IPS DF 6.9 (cell line): ENCODE measurements at places on chromosomes 3 and 15.
A peak's percentile ranks its signal among the peaks of the same experiment; 100 is the strongest.

GRCh38 chr3:179558742-179559364, 3.9 kb upstream of the ACTL6A start:
- H3K36me3 ChIP-seq = no peaks in the 10 kb centered on the region
- H3K4me3 ChIP-seq = no peak overlapping the region
- H3K27me3 ChIP-seq = no peaks in the 10 kb centered on the region
- no peaks in the 10 kb centered on the region for H3K4me1 ChIP-seq

GRCh38 chr3:150407808-150408220, 284 bp upstream of the TSC22D2 start:
- H3K36me3 ChIP-seq = no peaks in the 10 kb centered on the region
- H3K4me3 ChIP-seq = peak overlapping the region; percentile 46; the same call in 1 of the 2 replicates
- DNase-seq = no peak
- H3K27me3 ChIP-seq = no peaks in the 10 kb centered on the region

DNA sequence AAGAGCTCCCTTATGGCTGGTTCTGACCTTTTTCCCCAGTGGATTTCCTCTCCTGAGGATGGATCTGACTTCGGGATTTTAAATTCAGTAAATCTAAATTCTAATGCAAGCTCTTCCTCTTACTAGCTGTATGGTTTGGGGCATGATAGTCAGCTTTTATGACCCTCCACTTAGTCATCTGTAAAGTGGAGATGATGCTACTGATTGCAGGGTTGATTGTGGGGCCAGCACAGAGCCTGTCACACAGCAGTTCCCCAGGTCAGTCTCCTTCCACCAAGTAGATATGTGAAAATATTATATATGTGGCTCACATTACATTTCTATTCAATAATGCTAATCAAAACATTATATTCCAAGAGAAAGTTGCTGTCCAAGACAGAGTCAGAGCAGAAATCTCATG, 141.3 kb upstream of the UBE2E1 start:
- H3K27ac ChIP-seq = no peak overlapping the region
- DNase-seq = no peak
- no peak overlapping the region for H3K4me3 ChIP-seq
- H3K27me3 ChIP-seq = no peaks in the 10 kb centered on the region

DNA sequence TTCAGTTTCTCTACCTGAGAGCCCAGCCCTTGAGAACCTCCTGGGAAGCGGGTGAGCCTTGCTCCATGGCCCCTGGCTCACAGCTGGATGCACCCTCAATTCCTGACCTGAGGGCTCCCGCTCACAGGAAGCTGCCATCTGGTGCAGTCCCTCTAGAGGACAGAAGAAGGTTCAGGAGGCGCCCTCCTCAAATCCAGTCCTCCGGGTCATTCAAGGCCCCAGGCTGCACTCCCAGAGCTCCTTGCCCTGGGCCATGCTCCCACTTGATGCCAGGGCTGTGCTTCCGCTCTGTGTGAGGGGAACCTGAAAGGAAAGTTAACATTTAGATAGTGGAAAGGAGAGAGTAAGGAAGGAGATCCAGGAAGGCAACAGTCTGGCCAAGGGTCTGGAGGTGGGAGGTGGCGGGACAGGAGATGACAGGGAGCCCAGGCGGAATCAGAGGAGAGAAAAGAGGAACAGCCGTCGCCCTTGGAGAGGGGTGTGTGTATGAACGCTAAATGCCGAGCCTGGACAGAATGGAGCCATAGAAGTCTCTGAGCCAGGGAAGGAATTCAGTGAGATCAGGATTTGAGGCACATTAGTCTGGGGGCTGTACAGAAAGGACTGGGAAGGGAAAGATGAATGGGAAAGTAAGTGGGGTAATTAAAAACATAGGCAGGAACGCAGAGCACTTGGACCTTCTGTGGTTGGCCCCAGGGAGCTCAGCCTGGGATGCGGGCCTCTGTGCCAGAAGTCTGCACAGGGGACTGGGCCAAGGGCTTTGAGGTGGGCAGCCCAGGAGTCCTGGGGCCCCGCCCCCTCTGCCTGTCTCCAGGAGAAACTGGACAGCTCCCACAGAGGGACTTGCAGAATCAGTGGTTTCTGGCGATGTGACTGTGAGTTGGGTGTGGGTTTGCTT, 26.1 kb downstream of the TBC1D21 start:
- DNase-seq = no peak
- H3K4me1 ChIP-seq = no peaks in the 10 kb centered on the region
- no peak overlapping the region for H3K27ac ChIP-seq
- H3K27me3 ChIP-seq = no peaks in the 10 kb centered on the region
- H3K36me3 ChIP-seq = no peaks in the 10 kb centered on the region
- H3K4me3 ChIP-seq = no peak overlapping the region

DNA sequence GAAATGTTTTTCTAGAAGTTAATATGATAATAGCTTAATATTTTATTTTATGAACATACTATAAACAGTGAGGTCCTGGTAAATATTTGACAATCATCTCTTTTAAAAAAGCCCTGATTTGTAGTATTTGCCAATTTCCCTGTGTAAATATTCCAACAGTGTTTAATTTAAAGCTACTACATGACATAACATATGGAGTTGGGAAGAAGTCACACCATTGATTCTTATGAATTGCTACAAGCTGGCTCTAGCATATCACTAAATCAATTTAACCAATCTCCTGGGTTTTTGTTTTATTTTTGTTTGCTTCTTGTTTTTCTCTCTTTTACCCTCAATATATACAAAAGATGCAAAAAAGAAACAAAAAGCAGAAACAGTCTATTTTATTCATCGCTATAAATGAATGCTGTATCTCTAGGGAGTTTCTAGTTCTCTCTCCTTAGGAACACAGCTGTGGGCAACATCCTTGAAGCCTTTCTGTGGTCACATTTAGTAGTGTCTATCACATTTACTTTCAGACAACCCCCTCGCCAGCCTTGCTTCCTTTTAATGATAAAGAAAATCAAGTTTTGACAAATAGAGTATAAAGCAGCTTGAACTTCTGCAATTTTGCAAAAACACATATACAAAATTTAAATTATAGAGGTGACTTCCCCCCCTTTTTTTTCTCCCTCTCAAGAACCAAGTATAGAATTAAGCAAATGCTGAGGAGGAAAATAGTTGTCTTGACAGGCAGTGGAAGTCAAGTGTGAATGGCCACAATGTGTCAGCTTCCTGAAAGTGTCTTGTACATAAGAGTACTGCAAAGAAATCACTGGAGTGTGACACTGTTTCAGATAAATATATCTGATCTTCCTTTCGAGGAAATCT, 21.4 kb downstream of the CCR1 start:
- DNase-seq = no peak
- no peaks in the 10 kb centered on the region for H3K4me1 ChIP-seq

DNA sequence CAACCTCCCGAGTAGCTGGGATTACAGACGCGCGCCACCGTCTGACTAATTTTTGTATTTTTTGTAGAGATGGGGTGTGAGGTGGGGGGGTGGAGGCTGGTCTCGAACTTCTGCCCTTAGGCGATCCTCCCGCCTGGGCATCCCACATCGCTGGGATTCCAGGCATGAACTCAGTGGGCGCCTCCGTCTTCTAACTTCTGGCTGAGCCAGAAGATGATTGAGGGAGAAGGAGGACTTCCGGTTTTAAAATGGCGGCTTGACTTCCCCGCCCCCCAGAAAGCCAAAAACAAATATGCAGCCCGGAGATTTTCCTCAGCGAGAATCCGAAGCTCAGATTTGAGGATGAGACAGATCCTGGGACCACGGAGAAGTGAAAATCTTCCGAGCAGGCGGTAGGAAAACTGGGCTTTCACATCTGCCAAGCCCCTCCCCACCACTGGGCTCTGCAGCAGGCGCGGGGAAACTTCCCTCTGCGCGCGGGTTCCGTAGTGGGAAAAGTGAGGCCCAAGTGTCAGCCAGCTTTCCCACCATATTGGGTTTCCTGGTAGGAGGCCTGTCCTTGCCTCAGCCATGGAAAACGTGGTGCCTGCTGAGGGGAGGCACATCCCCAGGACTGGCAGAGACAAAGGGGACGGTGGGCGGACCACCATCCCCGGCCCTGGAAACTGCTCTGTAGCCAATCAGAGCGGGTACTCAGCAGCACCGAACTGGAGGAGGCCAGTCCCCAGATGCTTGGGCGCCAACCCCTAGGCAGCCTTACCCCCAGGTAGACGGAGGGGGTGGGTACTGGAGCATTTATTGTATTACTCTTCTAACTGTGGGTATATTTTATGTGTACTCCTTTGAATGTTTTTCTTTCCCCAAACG, 17.3 kb downstream of the CHST14 start:
- no peaks in the 10 kb centered on the region for H3K4me1 ChIP-seq
- no peaks in the 10 kb centered on the region for H3K27me3 ChIP-seq
- H3K27ac ChIP-seq = no peak overlapping the region
- no peak overlapping the region for H3K4me3 ChIP-seq
- DNase-seq = no peak

DNA sequence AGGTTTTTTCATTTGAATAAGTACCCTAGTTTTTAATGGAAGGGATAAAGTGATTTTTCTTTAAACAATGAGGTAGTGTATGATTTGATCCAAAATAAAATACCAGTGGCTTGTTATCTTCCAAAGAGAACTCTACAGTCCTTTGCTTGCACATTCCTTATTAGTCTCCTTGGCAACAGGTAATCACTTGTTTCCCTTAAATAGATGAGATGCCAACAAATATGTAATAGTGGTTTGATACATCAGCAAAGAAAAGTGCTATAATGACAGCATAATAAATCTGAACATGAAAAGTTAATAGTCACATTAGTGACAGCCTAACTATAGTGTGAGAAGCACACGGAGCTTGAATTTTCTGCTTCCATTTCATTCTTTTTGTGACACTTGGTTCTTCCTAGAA, 360.2 kb downstream of the ZNF385D start:
- no peaks in the 10 kb centered on the region; the same call in 1 of the 2 replicates for H3K36me3 ChIP-seq
- no peak overlapping the region for H3K4me3 ChIP-seq
- H3K27ac ChIP-seq = no peak overlapping the region
- no peaks in the 10 kb centered on the region for H3K27me3 ChIP-seq
- DNase-seq = no peak

DNA sequence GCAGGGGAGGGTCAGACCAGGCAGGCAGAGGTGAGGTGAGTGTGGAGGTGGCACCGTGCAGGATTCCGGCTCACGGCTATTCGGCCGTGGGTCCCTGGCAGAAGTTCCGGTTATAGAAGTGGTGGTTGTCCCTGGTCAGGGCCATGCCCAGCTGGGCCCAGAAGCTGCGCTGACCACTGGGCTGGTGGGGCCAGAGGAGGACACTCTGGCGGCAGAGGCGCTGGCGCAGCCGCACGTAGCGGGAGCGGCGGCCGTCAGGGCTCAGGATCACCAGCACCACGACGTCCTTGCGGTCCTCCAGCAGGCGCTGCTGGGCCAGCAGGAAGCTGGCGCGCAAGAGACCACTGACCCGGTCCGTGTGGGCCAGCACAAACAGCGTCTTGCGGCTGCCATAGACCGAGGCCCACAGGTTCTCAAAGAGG, 4.3 kb downstream of the TLR9 start:
- no peaks in the 10 kb centered on the region for H3K36me3 ChIP-seq
- no peak overlapping the region for H3K4me3 ChIP-seq
- no peaks in the 10 kb centered on the region for H3K27me3 ChIP-seq
- peaks cover 4% of the 10 kb centered on the region; the same call in 1 of the 2 replicates for H3K4me1 ChIP-seq
- DNase-seq = no peak

DNA sequence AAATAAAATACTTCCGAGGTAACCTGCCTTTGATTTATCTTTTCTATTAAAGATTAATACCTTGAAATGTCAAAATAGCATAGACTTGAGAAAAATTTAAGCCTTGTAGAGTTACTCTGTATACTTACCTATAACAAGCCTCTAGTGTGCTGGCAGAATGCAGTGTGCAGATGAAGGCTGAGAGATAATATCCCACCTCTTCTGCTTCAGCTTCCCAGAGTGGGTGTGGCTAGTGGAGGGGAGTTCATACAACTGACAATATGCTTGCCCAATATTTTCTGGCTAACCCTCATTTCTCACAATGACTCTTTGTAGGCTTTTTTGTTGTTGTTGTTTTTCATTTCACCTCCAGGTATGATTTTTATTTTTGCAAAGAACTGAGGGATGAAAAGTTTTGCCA, 15.7 kb upstream of the ZBTB20 start:
- DNase-seq = no peak
- H3K27me3 ChIP-seq = no peaks in the 10 kb centered on the region
- no peaks in the 10 kb centered on the region for H3K36me3 ChIP-seq
- no peak overlapping the region for H3K27ac ChIP-seq
- no peaks in the 10 kb centered on the region for H3K4me1 ChIP-seq

DNA sequence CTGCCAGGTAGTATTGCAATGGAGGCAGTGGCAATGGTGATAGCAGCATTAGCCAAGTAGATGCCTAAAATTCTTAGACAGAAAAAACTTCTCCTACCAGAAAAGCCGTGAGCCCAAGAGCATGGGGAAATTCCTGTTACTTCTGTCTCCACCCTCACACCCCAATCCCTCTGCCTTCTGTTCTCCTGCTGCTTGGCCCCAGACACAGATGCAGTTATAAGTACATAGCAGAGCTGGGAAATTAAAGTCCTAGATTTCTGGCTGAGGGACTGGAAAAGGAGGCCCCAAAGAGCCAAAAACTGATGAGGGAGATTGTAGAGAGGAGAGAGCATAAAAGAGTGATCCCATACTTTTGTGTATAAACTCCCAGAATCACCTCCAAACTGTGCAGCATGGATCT, 166.9 kb downstream of the SMAD6 start:
- H3K4me1 ChIP-seq = peaks cover 3% of the 10 kb centered on the region
- no peak for DNase-seq
- no peak overlapping the region for H3K4me3 ChIP-seq
- no peak overlapping the region for H3K27ac ChIP-seq

GRCh38 chr3:148615382-148615781, 82.3 kb upstream of the AGTR1 start:
- no peaks in the 10 kb centered on the region for H3K4me1 ChIP-seq
- H3K27ac ChIP-seq = no peak overlapping the region
- H3K36me3 ChIP-seq = no peaks in the 10 kb centered on the region
- no peaks in the 10 kb centered on the region for H3K27me3 ChIP-seq

DNA sequence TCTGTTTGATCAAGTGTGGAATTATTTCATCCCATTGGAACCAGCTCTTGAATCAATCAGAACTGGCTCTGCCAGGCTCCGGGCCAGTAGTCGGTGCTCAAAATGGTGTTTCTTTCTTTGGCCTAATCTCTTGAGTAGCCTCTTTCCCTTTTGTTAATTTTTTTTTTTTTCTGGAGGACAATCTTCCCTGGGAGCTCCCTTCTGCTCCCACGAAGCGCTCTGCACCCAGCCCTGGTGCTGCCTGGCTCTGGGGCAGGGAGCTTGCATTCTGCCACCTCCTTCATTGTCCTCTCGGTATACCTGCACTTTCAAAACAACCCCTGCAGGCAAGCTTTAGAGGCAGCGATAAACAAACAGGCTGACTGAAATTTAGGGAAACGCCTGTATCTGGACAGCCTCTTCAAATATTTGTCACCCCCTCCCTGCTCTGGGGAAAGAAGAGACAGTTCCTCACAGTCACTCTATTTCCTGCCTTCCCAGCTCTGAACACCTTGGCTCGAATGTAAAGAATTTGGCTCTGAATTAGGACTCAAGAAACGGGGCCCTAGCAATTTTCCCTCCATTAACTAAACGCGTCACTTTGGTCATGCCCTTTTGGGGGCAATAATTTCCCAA, 1.1 kb upstream of the THSD4 start:
- H3K27me3 ChIP-seq = peaks cover 5% of the 10 kb centered on the region; the same call in 1 of the 2 replicates
- H3K4me1 ChIP-seq = no peaks in the 10 kb centered on the region
- H3K4me3 ChIP-seq = no peak overlapping the region
- no peaks in the 10 kb centered on the region for H3K36me3 ChIP-seq
